ENCODE measurements at places on chromosomes 7 and 10.

DNA sequence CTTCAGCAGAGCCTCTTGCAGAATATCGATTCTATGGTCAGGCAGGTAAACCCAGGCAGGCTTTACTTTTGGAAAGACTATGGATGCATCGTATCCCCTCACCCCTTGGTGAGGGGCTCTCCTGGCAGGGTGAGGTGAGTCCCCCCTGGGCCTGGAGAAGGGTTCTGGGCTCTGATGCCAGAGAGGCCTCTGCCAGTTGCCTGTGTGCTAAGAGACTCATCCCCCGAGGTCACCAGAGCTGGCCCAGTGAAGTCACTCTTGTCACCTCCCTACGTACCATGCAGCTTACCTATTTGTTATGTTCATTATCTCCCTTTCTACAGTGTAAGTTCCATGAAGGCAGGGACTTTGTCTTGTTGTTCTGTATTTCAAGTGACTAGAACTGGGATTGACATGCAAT lies 51.3 kb downstream of the TSPAN15 start:
- DNase-seq = no peak

DNA sequence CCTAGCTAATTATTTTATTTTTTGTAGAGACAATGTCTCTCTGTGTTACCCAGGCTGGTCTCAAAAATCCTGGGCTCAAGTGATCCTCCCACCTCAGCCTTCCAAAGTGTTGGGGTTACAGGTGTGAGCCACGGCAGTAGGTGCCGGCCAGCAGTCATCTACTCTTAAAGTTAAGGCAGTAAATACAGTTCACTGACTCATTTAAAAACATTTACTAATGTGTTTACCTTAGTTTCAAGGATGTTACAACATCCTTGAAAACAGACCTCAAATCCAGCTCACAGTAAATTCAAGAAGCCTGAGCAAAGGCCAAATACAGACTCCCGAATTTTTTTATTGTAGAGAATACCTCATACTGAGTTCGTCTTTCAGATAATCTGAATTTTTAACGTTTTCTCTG lies 29.6 kb upstream of the ABCB4 start:
- no peak for DNase-seq

- DNase-seq = no peak
These were observed 32.4 kb downstream of the WBP1L start for GRCh38 chr10:102775935-102776669.

- no peak for DNase-seq
These were observed 719.5 kb downstream of the LRMDA start for GRCh38 chr10:76150876-76151288.

- DNase-seq = no peak
These were observed 17.7 kb upstream of the NKX6-2 start for GRCh38 chr10:132803416-132804210.

DNA sequence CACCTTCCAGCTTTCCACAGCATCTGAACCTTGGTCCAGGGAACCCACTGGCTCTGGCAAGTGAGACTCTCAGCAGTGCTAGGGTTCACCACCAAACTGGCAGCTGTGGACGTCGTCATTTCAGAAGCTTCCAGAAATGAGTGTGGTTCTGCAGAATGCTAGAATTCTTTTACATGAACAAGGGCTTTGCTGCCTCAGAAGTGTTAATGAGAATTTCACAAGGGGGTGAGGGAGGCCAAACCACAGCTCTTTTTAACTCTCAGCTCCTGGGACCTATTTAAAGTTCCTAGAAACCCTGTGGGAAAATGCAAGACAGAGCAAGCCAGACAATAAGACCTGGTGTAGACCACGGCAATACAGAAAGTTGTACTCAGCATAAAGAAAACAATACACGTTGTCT lies 129.3 kb upstream of the BET1 start:
- DNase-seq = no peak

DNA sequence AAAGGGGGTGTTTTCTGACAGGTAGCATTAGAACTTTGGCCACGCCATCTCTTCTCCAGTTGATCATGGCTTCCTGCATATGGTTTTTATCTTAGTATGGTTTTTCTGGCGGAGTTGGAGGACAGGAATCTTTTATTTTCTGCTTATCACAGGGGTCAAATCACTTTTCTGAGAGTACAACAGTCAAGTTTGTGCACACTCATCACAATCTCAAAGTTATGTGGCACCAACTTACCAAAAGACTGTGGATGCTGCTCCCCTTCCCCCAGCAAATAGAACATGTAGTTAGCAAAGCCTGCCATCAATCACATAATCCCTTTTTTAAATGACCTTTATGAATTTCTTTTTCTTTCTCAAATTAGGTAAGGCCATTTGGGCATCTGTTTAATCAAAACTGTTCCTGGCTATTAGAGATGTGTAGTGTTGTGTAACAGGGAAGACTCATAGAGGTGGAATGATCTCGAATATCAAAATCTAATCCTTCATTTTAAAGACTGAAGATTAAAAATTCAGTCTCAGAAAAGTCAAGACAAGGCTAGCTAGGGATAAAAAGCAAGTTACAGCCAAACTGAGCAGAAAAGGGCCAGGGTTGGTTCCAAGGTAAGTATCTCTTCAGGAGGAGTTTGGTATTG lies 3.8 kb upstream of the CH25H start:
- no peak for DNase-seq

GRCh38 chr7:36117203-36117840 lies 35.7 kb upstream of the EEPD1 start:
- no peak for DNase-seq

DNA sequence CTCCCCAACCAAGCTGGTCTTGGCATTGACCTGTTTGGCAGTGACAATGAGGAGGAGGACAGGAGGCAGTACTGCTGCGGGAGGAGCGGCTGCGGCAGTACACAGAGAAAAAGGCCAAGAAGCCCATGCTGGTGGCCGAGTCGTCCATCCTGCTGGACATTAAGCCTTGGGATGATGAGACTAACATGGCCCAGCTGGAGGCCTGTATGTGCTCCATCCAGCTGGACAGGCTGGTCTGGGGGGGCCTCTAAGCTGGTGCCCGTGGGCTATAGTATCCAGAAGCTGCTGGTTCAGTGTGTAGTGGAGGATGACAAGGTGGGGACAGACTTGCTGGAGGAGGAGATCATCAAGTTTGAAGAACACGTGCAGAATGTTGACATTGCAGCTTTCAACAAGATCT lies 39.1 kb upstream of the ZNF273 start:
- no peak for DNase-seq

GRCh38 chr10:71889388-71889987 lies 38.4 kb upstream of the PSAP start:
- DNase-seq = no peak

DNA sequence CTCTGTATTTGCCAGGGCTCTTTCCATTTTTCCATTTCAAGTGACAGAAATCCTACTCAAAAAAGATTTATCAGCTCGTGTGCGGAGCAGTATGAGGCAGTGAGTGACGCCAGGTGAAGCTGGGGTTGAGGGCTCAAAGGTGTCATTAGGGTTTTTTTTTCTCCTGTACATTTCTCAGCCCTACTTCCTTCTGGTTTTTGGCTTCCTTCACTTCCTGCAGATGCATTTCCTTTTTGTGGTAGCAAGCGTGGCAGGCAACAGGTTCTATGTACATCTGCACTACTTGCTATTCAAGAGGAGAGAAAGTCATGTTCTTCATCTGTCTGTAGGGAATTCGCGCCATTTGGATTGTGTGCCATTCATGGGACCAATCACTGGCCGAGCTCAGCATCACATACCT lies 52.8 kb upstream of the AOAH start:
- no peak for DNase-seq

- DNase-seq = no peak
These were observed 75.8 kb downstream of the ZNF92 start for GRCh38 chr7:65449505-65449852.

- DNase-seq = no peak
These were observed 23.8 kb upstream of the PIK3AP1 start for GRCh38 chr10:96743988-96744585.

- DNase-seq = no peak
These were observed 208.4 kb downstream of the ACTR3B start for GRCh38 chr7:152967958-152968357.

DNA sequence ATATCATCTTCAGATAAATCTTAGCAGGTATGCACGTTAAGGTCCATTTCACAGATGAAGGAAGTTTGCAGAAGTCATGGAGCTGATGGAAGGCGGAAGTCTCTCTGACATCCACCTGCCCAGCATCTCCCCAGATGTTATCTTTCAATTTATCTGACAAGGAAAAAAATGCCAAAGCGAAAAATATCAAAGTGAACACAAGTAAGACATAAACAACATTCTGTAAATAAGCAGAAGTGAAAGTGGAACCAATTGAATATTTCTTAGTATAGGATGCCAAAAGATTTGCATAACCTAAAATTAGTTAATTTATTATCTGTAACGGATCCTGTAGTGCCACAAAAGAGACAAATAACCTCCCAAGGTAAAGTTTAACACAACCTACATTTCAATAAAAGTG lies 73.6 kb upstream of the NEBL start:
- DNase-seq = no peak

DNA sequence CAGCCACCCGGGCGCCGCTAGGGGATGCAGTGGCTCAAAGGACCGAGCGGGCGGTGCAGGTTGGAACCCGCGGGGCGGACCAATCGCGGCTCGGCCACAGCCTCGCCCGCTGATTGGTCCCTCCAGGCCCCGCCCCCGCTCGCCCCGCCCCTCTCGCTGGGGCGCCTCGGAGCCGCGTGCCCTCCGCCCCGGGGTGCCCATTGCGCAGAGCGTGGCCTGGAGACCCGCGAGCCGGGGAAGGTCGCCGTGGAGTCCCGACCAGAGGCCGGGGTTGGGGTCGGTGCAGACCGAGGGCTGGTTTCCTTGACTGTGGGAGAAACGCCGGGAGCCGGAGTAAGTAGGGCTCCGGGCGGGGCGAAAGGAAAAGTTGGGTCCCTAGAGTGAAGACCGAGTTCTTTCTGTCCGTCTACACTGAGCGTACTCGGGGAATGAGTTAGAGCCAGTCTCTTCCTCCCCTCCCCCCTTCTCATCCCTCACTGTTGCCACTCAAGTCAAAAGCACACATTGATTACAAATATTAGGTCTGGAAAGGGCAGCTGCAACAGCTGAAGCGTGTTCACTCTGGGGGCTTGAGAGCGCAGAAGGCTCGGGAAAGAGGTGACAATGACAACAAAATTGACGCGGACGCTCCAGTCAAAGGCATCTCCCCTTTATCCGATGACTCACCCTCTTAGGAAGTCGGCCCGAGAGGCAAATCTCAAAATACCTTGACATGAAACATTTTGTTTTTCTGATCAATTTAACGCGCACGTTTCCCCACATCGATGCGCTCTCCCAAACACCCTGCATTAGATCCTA lies 843 bp upstream of the GATA3 start:
- DNase-seq = peak; percentile 98
